ENCODE measurements at places on chromosomes 5 and 9.

DNA sequence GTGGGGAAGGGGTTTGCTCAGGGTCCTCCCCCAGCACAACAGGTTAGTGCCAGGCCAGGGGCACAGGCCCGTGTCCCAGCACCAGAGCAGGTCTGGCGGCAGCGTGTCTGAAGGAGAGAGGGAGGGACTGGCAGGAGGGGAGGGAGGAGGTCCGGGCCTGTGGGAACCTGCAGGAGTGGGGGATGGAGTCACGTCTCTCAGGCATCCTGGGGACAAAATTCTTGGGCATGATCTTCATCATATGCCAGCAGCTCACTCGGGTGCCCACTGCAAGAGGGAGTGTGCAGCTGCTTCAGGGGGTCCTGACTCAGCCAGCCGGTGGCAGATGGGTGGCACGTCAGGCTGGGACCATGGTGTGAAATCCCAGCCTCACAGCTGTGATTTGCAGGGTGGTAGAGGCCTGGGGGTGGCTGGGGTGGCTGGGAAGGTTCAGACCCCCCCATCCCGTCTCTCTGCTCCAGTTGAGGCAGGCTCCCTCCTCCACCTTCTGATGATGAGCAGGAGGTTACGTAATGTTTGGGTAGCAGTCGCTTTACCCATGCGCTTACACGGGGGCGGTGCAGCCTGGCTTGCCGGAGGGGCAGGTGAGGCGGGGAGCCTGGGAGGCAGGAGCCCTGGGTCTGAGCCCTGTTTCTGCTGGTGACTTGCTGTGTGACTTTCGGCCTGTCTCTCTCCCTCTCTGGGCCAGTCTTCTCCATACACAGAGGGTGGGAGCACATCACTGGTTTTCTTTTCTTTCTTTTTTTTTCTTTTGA, 40.5 kb downstream of the NCS1 start:
- no peak for DNase-seq

DNA sequence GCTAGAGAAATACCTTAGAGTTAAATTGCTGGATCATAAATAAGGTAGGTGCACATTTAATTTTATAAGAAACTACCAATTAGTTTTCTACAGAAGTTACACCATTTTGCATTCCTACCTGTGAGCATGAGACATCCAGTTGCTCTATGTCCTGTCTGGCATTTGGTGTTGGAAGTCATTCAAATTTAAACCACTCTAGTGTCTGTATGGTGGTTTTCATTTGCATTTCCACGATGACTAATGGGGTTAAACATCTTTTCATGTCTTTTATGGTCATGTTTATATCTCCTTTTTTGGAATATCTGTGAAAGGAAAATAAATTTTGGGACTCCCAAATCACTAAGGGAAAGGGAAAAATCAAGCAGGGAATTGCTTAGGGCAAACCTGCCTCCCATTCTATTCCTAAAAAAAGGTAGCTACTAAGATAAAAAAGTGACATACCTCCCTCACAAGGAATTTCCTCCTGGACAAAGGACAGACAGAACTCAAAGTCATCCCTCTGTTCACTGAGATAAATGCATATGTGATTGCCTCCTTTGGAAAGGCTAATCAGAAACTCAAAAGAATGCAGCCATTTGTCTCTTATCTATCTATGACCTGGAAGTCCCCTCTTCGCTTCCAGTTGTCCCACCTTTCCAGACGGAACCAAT, 31.6 kb upstream of the ADCY2 start:
- no peak for DNase-seq

- no peak for DNase-seq
Observed at GRCh38 chr5:151123897-151124751, 33.5 kb downstream of the ANXA6 start.

DNA sequence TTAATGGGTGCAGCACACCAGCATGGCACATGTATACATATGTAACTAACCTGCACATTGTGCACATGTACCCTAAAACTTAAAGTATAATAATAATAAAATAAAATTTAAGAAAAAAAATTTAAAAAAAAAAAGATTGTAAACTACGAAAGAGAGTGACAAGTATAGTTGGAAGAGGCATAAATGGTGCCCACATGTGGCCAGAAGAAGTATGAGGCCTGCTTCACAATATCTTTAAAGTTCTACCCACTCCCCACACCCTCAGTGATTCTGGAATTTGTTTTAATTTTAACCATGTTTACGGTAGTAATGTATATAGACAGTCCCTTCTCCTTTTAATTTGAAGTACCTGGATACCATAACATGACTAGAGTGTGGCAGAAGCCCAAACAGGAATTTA, 172.7 kb downstream of the CHSY3 start:
- DNase-seq: no peak

- no peak for DNase-seq
Observed at GRCh38 chr9:70261131-70261870, 2.5 kb downstream of the SMC5 start.

GRCh38 chr9:4108754-4109465, 191.0 kb downstream of the GLIS3 start:
- DNase-seq: peak; percentile 7

- DNase-seq: no peak
Observed at GRCh38 chr9:131801810-131802209, 61.9 kb upstream of the RAPGEF1 start.

Data from nephron progenitor cell (in vitro differentiated cells).